SW480 (cell line): ENCODE measurements at places on chromosomes 12 and 14.

GRCh38 chr12:105288311-105288996 is 42.0 kb upstream of the C12orf75 start:
- DNase-seq = no peak

DNA sequence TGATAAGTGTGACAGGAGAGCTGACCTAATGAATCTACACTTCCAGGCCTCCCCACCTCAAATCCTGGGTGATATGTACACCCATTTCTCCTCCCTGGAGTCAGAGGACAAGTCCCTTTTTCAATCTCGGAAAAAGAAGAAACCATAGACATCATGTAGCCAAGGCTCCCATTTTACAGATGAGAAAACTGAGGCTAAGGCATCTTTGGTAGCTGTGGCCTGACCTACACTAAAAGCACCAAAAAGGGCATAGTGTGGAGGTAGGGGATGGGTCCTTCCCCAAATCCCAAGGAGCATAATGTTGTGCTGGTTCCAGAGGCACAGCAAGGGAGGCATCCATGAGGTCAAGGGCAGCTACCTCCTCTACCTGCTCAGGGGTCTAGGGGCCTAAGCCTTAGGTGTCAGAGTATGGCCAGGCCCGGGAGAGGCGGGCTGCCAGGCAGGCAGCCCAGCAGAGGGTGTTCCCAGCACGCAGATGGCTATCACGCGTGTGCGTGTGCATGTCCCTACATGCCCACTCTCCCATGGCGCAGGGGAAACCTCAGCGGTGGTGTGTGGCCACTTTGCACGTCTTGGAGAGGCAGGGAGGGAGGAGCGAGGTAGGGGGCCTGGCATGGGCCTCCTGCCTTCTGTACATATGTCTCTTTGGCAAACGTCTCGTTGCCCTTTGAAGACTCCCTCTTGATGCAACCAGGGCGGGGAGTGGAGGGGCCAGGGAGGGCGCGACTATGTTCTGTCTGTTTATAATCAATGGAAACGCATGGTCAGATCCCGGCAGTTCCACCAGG is 2.5 kb downstream of the PGF start:
- no peak for DNase-seq

DNA sequence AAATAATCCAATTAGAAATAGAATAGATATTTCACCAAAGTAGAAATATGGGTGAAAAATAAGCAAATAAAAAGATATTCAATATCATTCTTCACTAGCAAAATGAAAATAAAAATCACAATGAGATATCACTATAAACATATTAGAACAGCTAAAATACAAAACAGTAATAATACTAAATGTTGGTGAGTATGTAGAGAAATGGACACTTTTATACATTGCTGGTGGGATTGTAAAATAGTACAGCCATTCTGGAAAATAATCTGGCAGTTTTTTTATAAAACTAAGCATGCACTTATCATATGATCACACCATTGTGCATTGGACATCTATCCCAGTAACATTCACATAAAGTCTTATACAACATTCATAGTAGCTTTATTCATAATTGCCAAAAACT is 320.2 kb upstream of the OR4E1 start:
- DNase-seq = no peak

DNA sequence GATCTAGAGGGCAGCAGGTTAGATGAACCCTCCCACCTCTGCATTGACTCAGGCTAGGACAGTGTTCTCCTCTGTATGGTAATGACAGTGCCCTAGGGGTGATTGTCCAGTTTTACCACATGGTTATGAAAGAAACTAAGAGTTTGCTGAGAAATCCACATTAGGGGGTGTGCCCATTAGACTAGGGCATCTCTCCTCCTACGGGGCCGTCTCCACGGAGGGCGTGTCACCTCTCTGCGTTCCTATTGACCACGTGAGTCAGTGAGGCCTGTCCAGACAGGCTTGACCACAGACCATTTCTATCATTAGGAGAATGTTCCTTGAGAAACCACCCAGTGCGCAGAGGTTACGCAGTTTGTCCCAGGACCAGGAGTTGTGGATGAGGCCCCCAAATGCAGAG is 8.3 kb downstream of the MVK start:
- DNase-seq = peak; percentile 60

DNA sequence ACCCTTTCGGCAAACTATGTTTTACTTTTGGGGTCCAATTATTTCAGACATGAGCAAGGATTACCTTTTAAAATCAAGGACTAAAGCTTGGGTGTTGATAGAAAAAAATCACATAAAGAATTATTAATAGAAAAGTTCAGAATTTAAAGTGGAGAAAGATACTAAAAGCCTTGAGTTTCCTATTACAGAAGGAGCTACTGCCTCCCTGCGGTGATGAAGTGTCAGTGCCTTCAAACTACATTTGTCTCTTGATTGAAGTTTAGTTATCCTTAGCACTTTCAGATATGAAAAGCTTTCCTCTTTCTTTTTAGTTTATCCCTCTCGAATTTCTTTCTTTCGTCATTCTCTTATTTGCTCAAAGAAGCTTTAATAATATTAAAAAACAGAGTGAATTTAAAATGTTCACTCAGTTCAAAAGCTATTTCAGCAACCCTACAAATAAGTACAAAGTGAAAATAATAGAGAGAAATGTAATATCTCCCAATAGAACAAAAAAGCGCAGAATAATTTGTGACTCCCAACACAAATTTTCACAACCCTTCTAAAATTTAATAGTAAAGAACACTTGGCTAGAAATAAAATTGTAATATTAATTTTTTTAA is 87.6 kb downstream of the SEC23A start:
- peak; percentile 49 for DNase-seq

DNA sequence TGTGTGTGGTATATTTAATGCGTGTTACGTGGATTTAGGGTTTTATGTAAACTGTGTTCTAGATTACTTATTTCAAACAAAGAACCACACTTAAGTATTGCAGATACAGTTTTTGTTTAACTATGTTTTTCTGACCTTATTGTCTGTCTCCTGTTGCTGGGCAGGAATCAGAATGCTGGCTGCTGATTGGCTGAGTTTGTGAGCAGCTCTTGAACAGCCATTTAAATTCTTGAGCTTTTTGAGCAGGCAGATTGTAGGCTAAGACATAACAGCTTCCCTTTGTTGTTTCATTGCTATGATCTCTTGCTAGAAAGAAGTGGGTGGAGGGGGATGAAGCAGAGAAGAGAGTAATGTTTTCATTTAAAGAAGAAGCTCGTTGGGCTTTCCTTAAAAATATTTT is 52.2 kb downstream of the ATF7IP start:
- DNase-seq = peak; percentile 19

DNA sequence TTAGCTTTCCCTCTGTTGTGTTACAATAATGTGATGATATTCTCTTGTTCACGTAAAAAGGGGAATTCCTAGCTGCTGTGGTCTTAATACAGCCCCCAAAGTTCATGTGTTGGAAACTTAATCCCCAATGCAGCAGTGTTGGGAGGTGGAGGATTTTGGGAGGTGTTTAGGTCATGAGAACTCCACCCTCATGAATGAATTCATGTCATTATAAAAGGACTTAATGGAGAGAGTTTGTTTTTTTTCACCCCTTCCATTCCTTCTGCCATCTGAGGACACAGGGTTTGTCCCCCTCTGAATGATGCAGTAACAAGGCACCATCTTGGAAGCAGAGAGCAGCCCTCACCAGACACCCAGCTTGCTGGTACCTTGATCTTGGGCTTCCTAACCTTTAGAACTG is 253.4 kb upstream of the DDHD1 start:
- DNase-seq = no peak

GRCh38 chr12:104304261-104305009 is 896 bp downstream of the EID3 start:
- no peak for DNase-seq

DNA sequence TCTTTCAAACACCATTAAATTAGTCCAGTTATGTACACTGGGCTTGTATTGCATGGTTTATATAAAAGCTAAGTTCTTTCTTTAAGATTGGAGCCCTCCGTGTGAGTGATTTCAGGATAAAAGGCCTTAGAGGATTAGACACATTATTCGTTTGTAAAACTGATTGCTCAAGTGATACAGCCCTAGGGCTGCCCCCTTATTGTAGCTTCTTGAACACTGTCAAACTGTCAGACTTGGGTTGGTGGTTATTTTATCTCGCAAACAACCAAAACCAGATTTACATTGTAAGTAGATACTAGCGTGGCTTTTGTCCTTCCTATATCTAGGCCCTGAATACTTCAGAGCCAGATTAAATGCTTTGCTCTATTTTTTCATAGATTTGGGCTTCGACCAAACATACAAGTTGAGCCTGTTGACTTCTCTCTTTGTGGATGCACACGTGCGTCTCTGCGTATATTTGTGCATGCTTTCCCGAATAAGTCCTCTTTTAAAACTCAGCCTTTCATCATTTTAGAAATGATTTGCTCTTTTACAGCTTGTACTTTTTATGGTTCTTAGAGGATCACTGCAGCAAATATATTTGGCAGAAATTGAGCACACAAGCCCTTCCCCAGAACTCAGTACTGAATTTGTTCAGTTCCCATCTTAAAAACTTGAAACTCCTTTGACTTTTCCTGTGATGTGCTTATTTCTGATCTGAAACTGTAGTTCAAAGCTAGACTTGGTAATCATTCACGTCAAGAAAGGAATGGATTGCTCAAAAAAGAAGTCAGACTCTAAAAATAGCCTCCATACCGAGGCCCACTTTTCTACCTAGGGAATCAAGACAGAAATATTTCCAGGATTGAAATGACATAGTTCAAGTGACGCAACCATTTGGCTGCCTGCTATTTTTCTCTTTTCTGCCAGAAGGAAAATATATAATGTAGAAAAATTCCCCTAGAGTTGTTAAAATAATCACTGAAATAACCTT is 129.5 kb downstream of the ETV6 start:
- DNase-seq = no peak

DNA sequence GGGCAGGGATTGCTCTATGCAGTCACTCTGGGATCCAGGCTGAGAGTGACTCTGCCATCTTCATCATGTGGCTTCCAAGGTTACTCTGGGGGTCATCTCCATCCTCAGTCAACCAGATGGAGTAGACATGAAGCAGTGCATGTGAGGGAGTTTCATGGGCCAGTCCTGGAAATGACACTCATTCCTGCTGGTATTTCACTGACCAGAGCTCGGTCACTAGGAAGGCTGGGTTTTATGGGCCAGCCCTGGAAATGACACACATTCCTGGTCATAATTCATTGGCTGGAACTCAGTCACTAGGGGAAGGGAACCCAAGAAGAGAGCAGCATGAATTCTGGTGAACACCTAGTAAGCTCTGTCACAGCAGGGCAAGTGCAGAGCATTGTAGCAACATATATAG is 144.7 kb downstream of the SMOC1 start:
- no peak for DNase-seq

- DNase-seq = no peak
Measured at GRCh38 chr12:115818973-115819372, 458.5 kb downstream of the MED13L start.

DNA sequence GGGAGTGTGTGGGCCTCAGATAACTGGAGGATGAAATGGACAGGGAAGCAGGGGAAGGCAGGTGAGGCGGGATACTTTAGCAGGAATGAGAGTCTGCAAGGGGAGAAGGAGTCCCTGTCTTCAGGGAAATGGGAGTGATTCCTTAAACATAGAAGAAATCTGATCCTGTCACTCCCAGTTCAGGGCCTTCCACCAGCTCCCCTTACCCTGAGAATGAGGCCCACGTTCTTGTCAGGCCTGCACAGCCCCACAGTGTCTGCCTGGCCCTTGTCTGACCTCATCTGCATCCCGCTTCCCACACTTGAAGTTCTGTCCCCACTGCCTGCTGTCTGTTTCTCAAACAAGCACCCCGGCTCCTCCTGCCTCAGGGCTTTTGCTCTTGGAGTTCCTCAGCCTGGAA is 12.6 kb upstream of the LRP1-AS start:
- DNase-seq = no peak

GRCh38 chr14:94322648-94323570 is at the start of gene SERPINA6:
TSS of gene SERPINA6 (minus strand) at chr14:94323336. CDS start at chr14:94314648, 8,688 bp downstream.
- DNase-seq = no peak

DNA sequence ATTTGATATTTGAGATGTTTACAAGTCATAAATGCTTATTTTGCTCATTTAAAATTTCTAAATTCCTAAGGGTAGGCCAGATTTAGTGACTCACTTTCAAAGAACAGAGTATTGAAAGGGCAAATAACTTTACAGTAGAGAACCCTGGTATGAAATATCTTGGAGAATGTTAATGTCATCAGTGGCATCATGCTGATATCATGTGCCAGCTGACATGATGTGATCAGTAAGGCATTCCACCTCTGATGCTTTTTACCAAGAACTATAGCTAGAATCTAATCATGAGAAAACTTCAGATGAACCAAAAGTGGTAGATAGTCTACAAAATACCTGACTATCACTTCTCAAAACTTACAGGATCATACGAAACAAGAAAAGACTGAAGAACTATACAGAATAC is 2.9 kb upstream of the FLRT2 start:
- DNase-seq = no peak

GRCh38 chr14:79693935-79694334 is 517.4 kb downstream of the DIO2 start:
- no peak for DNase-seq

DNA sequence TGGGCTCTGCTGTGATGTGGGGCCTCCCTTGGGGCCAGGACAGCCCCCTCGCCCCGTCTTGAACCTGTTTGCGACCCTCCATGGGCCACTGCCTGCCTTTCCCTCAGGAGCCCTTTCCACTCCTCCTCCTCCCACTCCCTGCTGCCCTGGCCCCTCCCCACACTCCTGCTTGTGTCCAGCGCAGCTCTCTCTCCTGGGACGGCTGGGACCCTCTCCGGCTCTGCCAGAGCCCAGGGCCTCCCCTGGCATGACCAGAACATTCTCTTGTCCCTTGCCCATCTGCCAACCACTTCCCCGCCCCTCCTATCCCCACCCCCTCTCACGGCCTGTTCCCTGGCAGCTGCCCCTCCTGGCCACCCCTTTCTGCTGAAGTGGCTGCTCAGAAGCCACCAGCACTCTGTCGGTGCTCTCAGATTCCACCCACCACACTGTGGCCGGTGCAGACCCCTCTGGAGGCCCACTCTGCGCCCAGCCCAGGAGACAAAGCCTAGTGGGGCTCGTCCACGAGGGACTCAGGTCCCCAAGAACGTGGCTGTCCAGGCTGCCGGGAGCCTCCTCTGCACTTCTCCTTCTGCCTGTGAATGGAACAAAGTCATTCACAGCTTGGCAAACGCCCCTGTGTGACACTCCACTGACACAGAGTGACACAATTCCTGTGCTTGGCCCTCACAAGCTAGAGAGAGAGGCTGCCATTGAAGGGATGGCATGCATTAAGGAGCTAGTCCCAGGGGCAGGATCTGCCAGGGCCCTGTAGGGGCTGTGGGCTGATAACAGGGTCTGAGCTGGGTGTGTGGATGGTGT is 1.4 kb downstream of the ASPG start:
- DNase-seq = no peak

GRCh38 chr14:21197418-21198205 is 41.7 kb upstream of the OR5AU1 start:
- DNase-seq = no peak
